ENCODE measurements at places on chromosomes 12 and 14.
A peak's percentile ranks its signal among the peaks of the same experiment; 100 is the strongest.

GRCh38 chr14:95727056-95727700 is 13.3 kb upstream of the TCL1A start:
- no peak for DNase-seq

GRCh38 chr12:119910586-119910985 is 33.5 kb upstream of the CIT start:
- DNase-seq, result no peak

DNA sequence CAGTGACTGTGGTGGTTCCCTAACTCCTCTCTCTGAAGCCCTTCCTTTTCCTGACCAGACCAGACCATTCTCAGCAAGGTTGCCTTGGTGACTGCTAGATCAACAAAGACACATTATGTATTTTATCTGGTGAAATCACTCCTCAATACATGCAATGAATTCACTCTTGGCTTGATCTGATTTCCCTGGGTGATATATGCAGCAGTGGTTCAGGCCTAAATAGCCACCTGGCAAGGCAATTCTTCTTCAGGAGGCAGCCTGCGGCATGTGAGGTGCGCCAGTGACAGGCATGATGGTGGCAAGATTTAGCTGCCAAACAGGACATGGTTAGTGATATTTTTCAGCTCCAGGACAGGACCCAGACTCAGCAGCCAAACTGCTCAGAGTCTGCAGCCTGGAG is 350.3 kb upstream of the CCDC196 start:
- DNase-seq, result no peak

DNA sequence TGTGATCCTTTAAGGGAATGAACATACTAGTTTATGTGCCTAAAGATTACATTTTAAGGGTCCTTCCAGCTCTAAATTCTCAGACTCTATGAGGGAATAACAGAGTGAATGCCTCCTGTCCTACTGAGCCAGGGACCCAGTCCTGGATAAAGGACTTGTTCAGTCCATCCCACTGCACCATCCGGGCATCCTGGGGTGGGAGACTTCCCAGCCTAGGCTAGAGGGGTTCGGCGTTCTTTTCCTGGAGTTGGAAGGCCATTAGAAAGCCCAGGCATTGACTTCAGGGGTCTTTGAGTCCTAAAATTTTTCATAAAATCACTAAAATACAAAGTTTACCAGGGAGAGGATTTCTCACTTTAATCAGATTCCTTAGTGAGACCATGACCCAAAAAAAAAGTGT is 127.9 kb upstream of the FKBP4 start:
- no peak for DNase-seq

DNA sequence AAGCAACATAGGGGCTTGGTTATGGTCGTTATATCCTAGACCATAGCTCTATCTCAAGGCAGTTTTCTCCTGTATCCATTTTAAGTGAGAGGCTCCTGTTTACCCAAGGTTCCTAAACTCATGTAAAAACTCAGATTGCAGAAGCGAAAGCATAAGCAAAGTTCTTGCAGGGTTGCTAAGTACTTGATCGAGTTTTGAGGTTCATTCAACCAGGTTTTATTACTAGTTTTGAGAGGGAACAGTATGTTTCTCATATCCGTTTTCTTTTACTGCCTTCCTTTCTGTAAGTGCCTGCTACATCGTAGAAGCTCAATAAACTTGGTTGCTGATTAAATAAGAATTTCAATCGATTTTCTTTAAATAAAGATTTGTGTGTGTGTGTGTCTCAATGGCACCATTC is 5.1 kb downstream of the AKAP3 start:
- DNase-seq, result no peak

DNA sequence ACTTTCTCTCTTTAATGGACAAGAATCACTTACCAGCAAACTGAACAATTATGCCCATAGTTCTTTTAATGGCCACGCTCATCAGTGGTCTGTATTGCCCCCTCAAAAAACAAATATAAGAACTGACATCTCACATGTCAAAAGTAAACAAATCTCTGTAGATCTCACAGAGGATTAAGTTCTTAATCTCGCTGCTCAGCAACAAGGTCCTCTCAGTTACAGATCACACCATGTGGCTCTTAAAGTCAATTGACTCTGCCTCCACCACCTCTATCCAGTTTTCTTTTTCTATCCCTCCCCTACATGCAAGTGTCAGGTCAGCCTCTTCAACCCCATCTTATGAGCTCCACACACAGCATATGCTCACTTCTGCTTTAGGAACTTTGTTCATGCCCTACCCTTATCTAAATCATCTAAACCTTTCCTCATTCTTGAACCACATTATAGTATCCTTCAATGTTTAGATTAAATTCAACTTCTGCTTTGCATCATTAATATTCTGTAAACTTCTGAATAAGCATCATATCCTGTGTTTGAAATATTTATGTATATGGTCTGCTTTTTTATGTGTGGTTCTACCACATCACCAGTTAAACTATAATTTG is 7.2 kb downstream of the ADAM20 start:
- no peak for DNase-seq

DNA sequence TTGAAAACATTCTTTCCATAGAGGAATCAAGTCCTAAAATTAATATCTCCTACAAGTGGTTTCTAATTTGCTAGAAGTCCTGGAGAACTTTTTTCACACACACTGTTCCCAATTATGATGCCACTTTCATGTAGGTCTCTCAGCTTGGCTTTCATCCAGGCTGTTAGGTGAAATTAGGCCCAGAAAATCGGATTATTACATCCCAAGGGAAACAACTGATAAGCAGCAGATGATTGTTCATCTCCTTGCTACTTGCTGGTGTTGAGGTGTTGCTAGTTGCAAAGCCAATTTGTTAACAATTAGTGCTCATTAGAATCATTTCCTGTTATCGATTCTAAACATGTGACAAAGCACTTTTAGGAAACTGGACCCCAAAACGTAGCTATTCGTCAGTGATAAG is 248.0 kb downstream of the PDZRN4 start:
- DNase-seq, result no peak

DNA sequence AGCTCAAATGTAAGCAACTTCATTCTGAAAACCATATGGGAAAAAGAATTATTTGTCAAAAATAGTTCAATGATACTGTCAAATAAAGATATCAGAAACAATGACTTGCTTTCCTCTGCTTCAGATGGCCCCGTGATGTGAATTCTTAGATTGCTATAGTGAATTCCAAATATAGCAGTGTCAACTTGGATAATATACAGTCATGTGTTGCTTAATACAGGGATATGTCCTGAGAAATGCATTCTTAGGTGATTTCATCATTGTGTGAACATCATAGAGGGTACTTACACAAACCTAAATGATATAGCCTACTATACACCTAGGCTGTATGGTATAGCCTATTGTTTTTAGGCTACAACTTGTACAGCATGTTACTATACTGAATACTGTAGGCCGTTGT is 108.7 kb upstream of the MIS18BP1 start:
- no peak for DNase-seq

GRCh38 chr12:94803939-94804338 is 153.6 kb upstream of the TMCC3 start:
- DNase-seq, result no peak

DNA sequence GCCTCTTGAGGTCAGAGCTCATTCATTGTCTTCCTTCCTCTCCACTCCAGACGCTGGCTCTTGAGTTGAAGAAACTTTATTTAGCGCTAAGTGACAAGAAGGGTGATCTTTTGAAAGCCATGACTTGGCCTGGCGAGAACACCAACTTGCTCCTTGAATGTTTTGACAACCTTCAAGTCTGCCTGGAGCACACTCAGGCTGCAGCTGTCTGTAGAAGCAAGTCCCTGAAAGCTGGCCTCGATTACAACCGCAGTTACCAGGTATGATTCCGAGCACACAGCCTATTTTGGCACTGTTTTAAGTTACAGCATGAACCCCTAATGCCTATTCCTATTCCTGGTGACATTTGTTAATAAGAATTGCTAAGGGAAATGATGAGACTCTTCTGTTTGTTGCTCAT is 167.6 kb downstream of the ESR2 start:
- no peak for DNase-seq

GRCh38 chr14:88326352-88327103 is 3.5 kb upstream of the KCNK10 start:
- no peak for DNase-seq

GRCh38 chr12:123066384-123066710 is 84.5 kb downstream of the PITPNM2 start:
- no peak for DNase-seq

DNA sequence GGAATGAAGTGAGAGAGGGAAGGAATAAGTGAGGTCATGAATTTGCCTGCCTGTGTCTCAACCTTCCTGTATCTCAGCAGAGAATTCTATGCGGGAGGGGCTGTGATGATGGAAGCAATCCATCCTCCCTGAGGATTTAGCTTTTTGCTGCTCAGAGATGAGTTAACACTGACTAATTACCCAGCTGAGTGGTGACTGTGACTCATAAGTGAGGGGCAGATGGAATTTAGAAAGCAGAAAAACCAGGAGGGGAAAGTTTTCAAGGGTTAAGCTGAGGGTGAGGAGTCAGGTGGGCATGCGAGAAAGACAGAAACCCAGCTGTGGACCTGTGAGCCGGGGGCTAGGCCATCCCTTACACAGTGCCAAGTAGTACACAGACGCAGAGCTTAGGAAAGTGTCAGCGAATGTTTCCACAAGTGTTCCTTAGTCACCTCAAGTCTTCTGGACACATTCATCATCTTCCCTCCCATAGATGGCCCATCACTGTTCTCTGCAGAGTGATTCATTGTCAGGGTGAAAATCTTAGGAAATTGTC is 277.9 kb downstream of the IPO8 start:
- peak; percentile 22 for DNase-seq

- no peak for DNase-seq
These were observed 31.5 kb downstream of the COA8 start for GRCh38 chr14:103594265-103594664.

GRCh38 chr12:12786706-12787601 is 1.5 kb downstream of the APOLD1 start:
- DNase-seq, result peak; percentile 93

DNA sequence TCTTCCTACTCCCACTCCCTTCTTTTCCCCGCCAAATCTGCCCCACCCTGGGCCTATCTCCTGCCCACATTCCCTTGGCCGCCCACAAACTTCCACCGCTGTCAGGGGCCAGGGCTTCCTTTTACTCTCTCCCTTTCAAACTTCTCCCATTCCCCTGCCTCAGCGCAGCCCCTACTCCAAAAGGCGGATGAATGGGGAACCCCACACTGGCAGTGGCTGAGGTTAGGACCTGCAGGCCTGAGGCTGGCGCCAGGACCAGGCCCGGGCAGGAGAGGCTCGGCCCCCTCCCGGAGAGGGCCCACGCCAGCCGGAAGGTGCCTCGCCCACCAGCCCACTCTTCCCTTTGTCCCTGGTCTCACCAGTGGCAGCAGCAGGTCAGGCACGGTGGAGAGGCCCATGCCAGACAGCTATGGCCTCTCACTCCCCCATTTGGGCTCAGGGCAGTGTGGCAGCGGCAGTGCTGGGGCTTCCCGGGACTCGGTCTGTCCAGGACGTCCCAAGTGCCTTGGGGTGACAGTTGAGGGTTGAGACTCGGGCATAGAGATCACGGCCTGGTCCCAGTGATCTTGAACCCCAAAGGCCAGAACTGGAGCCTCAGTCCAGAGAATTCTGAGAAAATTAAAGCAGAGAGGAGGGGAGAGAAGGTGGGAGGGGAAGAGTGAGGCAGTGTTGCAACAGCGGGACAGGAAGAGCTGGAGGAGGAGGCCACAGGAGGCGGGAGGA is at the start of gene TNFRSF1A:
TNFRSF1A (minus strand) TSS at position 660 of the 723 bp plus-strand sequence; CDS start at position 398, 262 bp downstream.
- peak; percentile 86 for DNase-seq

DNA sequence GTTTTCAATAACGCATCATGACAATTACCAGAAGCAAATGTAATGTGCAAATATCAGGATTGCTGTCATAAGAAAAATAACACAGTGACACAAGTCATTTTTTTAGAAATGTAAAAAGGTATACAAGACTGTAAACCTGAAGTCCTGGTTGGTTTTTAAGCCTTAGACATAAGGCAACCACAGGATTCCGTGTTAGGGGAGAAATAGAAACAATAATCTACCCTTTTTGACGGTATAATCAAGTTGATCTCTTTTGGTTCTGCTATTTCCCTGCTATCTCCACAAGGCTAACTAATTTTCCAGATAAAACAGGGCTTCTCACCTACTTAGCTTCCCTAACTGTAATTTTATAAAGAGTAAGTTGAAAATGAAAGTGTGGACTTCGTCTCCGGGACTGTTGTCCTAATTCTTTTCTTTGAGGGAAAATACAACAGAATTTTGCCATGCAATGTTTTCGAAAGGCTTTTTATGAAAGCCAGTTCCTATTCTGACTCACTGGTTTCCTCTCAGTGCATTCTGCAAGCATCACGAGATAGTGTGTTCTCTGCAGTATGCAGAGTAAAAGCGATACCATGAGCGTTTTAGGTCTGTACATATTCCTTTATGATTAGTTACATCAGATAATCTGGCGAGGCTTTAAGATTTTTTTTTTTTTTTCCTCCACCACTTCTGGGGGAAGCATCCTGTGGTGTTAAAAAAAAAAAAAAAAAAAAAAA is 10.6 kb downstream of the MYO1H start:
- peak; percentile 7 for DNase-seq

DNA sequence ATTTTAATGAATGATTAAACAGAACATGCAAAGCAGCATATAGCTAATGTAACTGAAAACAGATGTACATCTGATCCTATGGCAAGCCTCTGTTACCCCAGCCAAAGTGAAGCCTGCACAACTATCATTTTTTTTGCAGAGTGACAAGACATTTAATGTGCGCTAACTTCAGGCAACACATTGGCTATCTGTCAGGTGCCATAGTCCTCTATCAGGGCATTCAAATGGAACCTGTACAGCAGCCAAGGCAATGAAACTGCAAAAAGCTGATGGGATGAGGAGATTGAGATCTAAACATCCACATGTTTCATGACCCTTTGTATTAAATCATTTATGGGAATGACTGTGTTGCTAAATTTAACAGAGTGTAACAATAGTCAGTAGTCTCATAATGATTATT is 1088.5 kb upstream of the TMEM132C start:
- DNase-seq, result no peak

GRCh38 chr12:85007836-85008235 is 28.2 kb downstream of the TSPAN19 start:
- no peak for DNase-seq

DNA sequence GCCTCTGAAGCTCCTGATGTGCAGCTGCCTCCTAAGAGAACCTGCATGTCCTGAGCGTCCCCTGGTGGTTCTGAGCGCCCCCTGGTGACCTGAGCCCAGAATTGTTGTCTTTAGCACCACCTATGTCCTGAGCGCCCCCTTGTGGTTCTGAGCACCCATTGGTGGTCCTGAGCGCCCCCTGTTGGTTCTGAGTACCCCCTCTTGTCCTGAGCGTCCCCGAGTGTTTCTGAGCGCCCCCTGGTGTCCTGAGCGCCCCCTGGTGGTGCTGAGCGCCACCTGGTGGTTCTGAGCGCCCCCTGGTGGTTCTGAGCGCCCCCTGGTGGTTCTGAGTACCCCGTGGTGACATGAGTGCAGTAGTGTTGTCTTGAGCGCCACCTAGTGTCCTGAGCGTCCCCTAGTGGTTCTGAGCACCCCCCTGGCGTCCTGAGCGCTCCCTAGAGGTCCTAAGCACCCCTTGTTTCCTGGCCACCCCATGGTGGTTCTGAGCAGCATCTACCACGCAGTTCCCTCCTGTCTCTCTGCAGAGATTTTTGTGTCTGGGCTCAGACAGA is 782.5 kb downstream of the TMEM121 start:
- DNase-seq, result no peak

- no peak for DNase-seq
These were observed 18.6 kb upstream of the GPATCH2L start for GRCh38 chr14:76133103-76133502.

- no peak for DNase-seq
These were observed 610.4 kb downstream of the MED13L start for GRCh38 chr12:115667116-115667515.

- no peak for DNase-seq
These were observed 85.5 kb upstream of the SSTR1 start for GRCh38 chr14:38122241-38122640.
